Ovary (tissue), 10 donors: ENCODE measurements at places on chromosomes 12 and 14. TPM values are rescaled to one million over a fixed set of nuclear protein-coding genes. Genes with fewer than 3 reads are reported as not detected.

The ZFHX2 gene
- total RNA-seq: 0.48 TPM

- no peak for DNase-seq
These were observed 107.4 kb downstream of the VCPKMT start for GRCh38 chr14:50008974-50009373.

- DNase-seq: no peak
These were observed 5.5 kb downstream of the TAS2R19 start for GRCh38 chr12:11016937-11017336.

The SRRM4 gene
- total RNA-seq: not detected

DNA sequence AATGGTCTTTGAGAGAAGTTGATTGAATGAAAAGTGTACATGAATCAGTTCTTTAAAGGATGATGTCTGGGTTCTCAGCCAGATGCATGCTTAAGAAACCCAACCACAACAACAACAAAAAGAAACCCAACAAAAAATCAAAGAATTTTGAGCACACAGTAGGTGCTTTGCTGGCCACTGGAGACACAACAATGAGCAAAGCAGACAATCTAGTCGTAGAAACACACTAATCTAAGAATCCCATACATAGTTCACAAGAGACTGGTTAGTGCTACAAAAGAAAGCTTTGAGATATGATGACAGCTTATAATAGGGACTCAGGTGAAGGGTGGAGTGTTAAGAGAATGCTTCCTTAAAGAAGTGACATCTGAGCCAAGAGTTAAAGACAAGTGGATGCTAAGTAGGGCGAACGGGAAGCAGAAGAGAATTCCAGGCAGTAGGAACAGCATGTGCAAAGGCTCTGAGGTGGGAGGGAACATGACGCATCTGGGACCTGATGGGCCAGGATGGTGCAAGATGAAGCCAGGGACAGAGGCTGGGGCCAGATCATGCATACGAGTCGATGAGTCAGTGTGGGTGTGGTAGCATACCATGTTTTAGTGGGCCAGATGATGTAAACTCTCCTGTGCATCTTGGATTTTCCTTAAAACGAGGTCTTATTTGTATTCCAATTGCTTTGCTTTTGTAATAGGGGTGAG, 4.6 kb upstream of the HIP1R start:
- no peak for DNase-seq

The BMAL2 gene
- total RNA-seq: 0.43 TPM

DNA sequence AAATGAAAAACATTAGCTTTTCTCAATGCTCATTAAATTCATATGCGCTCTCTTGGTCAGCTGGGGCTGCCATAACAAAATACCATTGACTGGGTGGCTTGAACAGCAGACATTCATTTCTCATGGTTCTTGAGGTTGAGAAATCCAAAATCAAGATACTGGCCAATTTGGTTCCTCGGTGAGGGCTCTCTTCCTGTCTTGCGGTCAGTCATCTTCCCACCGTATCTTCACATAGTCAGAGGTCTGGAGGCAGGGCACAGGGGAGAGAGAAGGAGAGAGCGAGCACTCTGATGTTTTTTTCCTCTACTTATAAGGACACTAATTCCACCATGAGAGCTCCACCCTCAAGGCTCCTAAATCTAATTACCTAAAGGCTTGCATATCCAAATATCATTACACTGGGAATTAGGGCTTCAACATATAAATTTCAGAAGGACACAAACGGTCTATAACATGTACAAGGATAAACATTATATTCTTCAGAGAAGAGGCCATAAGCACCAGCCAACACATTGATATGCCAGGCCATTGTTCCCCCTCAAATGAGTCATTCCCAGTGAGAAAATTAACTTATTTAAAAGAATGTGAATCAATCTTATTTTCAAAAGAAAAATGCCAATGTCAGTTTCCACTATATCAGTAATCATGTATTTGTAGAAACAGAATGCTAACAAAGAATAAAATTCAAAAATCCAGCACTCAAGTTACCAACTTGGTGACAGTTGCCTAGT, 152.2 kb downstream of the BTG1 start:
- no peak for DNase-seq

The ANO6 gene
- 83.0 TPM for total RNA-seq

The CRADD gene
- 16.9 TPM for total RNA-seq

GRCh38 chr14:55869397-55870049, 248.7 kb upstream of the PELI2 start:
- no peak for DNase-seq

- DNase-seq: no peak
These were observed 150.2 kb downstream of the SRGAP1 start for GRCh38 chr12:63994704-63995103.

- DNase-seq: no peak
These were observed 4.1 kb upstream of the LMO3 start for GRCh38 chr12:16610001-16610585.

The MMP17 gene
- 9.3 TPM for total RNA-seq

The PPP2R5E gene
- total RNA-seq: 16.3 TPM

The GLT1D1 gene
- 0.61 TPM for total RNA-seq

GRCh38 chr12:47156167-47156736, 76.5 kb upstream of the AMIGO2 start:
- DNase-seq: peak; percentile 50

DNA sequence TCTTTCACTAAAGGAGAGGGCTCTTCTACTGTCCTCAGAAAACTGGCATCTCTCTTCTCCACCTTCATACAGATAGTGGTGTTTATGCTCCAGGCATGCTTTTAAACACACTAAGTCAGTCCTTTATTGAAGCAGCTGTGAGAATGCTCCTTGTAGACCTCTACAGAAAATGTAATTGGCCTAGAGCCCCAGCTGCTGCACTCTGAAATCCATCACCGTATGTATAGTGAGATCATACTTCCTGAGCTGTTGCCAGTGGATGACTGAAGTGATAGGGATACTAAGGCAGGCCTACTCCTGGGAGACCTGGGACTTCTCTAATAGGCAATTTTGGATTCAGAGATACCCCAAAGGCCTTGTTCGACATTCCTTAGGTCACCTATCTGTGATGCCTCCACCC, 535.4 kb downstream of the RPS29 start:
- DNase-seq: no peak

GRCh38 chr12:90017316-90017715, 308.7 kb upstream of the ATP2B1 start:
- DNase-seq: no peak

The ANHX gene
- total RNA-seq: not detected

- DNase-seq: no peak
These were observed 525.8 kb downstream of the FSCB start for GRCh38 chr14:43981135-43981768.

The WSB2 gene
- total RNA-seq: 25.3 TPM

The LRRK2 gene
- total RNA-seq: 10.6 TPM

- DNase-seq: no peak
These were observed 4.9 kb downstream of the AMN start for GRCh38 chr14:102927346-102927877.

GRCh38 chr14:81324011-81324410, 76.1 kb downstream of the STON2 start:
- no peak for DNase-seq

DNA sequence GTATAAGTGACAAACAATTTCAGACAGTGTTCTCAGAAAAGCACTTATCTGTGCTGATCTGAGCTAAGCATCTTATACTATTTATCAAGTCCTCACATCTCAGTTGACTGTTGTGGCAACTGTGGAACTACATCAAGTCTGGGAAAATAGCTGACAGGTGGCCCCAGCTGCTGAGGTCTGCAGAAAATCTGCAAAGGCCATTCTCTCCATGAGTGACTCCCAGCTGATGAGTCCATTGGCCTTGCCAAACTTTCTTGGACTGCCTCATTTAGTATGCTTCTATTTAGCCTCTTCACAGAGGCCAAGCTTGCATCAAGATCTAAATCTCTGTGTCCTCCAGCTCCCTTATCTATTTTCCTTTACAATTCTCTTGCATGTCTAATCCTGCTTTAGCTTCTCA, 174.5 kb upstream of the RBM19 start:
- DNase-seq: no peak

DNA sequence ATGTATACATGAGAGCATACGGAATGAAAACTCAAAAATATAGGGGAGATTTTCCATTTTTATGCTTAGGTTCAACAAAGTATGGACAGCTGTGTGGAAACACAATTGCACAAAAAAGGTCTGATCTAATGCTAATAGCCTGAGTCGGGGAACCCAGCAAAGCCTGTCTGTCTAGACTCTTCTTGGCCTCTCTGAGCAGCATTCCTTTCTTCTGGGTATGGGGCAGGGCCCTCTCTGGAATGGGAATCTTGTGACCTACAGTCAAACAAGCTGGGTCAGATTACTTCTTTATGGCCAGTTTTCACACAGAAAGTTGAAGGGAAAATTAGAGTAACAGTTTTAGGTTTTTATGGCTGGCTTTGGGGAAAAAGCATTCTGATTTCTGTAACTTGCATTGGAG, 534.0 kb upstream of the LMO3 start:
- no peak for DNase-seq

The NRIP2 gene
- total RNA-seq: 11.2 TPM

- DNase-seq: no peak
These were observed 19.8 kb downstream of the XRCC3 start for GRCh38 chr14:103695296-103696069.

DNA sequence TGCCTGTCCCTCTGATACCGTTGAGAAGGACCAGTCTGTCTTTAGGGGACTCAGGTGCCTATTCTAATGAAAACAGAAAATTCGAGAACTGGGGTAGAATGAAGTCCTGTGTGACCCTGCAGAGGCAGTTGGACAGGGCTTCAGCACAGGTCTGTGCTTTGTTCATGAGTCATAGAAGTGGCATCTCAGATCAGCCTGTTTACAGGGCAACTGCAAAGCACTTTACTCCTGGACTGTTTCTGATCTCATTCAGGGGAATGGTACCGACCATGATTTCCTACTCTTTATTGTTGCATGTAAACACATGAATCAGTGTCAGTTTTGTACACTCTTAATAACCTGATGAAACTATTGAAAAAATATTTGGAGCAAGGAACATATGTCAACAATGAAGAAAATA, 1517.0 kb downstream of the AACS start:
- no peak for DNase-seq

The FSCB gene
- total RNA-seq: not detected
